ENCODE measurements at places on chromosomes 1 and 21.
A peak's percentile ranks its signal among the peaks of the same experiment; 100 is the strongest.

DNA sequence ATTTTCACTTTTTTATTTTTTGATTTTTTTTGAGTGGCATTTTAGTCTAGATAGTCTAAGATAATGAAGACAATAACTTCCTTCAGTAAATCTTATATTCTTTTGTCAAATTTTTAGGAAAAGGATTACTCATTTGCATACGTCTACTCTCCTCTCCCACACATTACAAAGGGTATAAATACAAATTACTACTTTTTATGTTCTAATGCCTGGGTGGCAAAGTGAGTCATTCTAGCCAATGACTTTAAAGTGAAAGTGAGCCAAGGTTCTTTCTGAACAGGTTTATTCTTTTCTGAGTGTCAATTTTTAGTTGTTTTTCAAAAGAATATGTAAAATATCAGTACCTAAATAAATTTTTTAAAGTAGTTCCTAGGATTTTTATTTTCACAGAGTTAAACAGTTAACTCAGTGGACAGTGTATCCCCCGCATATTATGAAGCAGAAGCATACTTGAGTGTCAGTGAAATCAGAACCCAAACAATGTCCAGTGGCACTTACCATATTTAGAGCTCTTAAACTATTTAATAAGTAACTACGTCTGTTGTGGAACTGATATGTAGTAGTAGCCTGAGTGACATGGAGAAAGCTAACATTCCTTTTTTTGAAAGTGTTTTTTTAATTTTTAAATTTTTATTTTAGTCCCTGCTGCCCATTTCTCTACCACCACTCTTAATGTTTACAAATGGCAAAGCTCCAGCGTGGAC is 141.7 kb downstream of the PHTF1 start:
- no peak for DNase-seq

DNA sequence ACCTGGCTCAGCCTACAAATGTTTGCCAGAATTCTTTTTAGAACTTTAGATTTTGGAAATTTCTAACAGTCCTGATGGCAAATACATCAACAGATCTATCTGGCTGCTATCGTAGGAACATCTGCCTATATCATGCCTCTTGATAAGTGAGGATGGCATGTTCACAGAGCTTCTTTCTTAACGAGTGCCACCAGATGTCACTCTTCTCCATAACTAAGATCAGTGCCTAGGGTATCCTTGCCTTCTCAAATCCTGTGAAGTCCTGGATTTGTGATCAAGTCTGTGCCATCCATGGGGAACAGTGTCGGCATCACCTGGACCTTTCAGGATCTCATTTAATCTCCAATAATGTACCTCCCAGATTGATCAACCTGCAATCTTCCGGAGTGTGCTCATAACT is 36.5 kb upstream of the CD5L start:
- DNase-seq, result peak; percentile 24

DNA sequence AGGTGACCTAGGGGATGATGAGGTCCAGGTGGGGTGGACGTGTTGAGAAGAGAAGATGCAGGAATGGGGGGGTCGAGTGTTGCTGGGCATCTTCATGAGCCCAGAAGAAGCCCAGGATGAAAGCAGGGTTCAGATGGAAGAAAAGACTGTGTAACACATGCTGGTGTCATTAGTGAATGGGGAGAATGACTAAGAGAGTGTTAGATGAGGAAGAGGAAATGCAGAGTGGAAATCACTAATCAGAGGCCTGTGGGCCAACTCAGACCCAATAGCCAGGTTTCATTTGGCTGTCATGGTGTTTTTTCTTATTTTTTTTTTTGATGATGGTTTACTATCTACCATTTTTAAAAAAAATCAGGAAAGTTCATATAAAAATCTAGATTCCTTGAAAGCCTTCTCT is 180.8 kb upstream of the CAMK1G start:
- no peak for DNase-seq

DNA sequence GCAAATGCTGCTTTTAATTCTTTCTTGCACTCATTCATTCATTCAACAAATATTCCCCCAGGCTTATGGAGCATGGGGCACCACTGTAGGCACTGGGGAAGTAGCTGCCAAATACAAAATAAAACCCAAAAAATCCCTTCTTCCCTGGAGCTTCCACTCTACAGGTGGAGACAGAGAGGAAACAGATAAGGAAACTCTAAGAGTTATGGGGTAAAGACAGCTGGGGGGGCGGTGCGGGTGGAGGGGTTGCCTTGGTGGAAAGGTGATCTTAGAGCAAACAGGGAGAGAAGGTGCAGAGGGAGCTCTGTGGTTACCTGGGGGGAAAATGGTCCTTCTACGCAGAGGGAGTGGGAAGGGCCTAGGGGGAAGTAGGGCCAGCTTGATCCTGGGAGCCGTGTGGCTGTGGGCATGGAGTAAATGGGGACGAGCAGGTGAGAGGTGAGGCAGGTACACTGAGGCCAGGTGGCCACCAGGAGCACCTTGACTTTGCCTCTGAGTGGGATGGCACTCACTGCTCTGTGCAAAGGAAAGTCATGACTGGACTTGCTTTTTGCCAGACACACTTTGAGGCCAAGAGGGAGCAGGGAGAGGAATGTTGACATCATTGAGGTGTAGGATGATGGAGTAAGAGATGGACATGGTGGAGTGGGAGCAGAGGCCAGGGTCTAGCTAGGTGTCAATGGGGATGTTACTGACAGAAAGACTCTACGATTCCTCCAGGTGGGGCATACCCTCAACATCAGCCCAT is 152.0 kb downstream of the ETS2 start:
- DNase-seq, result no peak

DNA sequence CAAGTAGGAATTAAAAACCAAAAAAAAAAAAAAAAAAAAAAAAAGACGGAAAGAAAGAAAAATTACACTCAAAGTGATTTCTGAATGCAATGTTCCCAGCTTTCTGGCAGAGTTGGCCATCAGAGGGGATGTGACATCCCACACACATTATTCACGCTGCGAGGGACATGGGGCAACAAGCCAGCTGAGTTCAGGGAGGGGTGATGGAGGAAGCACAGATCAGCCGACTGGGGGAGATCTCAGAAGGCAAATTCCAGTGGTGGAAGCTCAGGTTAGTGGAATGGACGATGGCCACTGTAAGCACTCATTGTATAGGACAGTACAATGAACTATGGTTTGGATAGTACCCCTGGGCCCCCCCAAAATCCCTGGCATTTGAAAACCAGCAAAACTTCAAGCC is 311.9 kb downstream of the PCP4 start:
- no peak for DNase-seq

- no peak for DNase-seq
Measured at GRCh38 chr1:87388411-87388810, 59.7 kb downstream of the LMO4 start.

- no peak for DNase-seq
Measured at GRCh38 chr1:78664763-78665162, 15.1 kb downstream of the IFI44 start.

- no peak for DNase-seq
Measured at GRCh38 chr1:207405814-207406213, 48.3 kb upstream of the CR2 start.

- no peak for DNase-seq
Measured at GRCh38 chr1:109188781-109189180, 24.9 kb upstream of the SARS1 start.

All from adipocyte (in vitro differentiated cells).